ENCODE measurements at places on chromosomes 3 and 15.

GRCh38 chr15:75672646-75673425, 25.1 kb downstream of the SNX33 start:
- DNase-seq, result no peak

- DNase-seq, result no peak
Measured at GRCh38 chr15:84740691-84741090, 7.7 kb upstream of the ZNF592 start.

DNA sequence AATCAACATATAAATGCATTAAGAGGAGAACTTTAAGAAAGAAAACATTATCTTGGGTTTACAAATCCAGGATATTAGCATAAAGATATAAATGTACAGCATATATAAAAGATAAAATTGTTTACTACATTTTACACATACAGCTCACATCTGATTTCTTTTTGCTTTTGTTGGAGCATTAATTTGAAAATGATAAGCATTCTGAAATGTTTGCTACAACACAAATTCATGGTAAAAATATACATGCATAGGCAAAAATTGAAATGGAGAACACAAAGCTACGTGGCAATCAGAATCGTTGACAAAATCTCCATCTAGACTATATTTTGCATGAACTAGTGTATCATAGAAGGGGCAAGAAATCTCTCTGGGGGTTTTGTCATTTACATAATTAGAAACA, 159.1 kb downstream of the TIGIT start:
- no peak for DNase-seq

DNA sequence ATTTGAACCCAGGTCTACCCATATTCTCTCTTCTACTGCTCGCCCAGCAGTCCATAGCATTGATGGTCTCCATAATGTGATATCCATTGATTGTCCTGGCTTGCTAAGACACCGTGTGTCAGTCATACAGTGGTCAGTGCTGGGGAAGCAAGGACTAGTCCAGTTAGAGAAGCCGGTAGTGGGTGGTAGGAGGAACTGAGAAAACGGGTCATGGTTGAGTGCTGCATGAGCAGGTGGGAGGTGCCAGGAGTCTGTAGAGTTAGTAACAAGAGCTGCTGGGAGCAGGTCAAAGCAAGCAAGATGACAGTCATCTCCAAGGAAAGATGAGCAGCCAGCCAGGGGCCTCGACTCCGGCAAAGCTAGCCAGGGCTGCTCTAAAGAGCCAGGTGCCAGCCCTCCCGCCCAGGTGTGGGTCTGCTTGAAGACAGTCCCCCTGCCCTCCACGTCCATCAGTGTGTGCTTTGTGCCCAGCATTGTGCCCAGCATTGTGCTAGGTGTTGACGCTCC, 29.5 kb upstream of the USP3 start:
- DNase-seq, result no peak

DNA sequence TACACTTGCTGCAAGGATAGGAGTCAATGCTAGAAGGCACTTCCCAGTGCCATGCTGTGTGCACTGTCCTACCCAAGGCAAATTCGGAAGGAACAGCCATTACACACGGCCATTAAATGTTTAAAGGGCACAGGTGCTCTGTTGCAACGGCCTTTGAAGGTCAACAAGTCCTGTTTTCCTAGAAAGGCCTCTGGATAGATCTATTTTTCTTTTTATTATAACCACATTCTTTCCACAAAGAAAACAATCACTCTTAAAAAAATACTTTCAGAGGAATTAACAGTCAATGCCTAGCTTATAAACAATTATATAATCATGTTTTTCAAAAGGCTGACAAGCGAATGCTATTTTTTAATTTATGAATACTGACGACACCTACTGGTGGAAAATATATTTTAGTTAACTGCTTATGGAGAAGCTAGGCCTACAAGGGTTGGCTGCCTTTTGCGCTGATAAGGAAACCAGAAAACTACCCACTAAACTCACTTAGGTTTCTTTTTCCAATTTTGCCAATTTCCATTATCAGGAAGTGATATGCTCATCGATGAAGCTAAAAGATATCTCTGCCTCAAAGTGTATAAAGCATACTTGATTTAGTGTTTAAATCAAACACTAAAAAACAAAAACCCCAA, 2.4 kb downstream of the ARHGEF3 start:
- no peak for DNase-seq

All from CD8-positive, alpha-beta T cell (primary cell).